ENCODE measurements at places on chromosomes 7 and 10.

- no peak for DNase-seq
Measured at GRCh38 chr10:33412653-33413361, 78.3 kb upstream of the NRP1 start.

GRCh38 chr10:77049146-77049545 lies 588.5 kb downstream of the KCNMA1 start:
- no peak for DNase-seq

GRCh38 chr7:42407833-42408232 lies 170.8 kb upstream of the GLI3 start:
- no peak for DNase-seq

DNA sequence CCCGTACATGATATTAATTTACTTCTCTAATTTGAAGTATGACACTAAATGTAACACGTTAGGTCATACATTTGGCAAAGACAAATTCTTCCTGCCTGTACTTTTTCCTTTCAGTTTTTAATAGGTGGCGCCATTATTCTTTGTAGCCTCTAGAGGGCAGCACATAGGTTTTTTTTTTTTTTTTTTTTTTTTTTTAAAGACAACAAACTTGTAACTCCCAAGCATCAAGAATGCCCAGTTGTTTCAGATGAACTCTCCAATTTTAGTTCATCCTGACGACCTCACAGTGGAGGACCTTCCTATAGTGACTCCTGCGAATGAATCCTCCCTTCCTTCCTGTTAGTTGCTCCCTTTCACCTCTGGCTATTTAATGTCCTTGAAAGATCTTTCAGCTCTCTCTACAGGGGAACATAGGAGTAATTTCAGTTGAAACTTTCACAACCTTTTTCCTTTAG lies 139.3 kb upstream of the HDAC9 start:
- no peak for DNase-seq

GRCh38 chr10:1366811-1367425 lies 310.7 kb downstream of the WDR37 start:
- no peak for DNase-seq

DNA sequence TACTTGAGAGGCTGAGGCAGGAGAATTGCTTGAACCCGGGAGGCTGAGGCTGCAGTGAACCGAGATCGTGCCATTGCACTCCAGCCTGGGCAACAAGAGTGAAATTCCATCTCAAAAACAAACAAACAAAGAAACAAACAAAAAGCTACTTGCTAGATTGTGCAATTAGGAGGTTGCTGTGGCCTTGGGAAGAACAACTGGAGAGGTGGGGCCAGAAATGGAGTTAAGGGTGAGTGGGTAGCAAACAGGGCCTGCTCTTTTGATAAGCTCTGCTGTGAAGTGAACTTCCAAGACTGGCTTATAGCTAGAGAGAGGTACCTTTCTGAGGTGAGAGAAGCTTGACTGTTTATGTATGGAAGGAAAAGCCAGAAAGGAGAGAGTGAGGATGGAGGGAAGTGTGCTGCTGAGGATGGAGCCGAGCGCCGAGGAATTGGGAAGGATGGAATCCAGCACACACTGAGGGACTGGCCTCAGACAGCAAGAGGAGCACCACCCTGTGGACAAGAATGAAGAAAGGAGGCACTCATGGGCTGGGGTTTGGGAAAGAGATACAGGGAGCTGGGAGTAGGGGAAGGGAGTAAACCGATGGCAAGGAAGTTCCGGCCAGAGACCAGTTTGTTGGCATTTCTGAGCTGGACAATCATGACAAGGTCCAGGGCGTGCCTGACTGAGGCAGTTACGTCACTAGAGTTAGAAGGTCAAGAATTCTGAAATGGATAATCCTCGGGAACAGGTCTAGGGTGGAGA lies 7.0 kb upstream of the RPEL1 start:
- no peak for DNase-seq

DNA sequence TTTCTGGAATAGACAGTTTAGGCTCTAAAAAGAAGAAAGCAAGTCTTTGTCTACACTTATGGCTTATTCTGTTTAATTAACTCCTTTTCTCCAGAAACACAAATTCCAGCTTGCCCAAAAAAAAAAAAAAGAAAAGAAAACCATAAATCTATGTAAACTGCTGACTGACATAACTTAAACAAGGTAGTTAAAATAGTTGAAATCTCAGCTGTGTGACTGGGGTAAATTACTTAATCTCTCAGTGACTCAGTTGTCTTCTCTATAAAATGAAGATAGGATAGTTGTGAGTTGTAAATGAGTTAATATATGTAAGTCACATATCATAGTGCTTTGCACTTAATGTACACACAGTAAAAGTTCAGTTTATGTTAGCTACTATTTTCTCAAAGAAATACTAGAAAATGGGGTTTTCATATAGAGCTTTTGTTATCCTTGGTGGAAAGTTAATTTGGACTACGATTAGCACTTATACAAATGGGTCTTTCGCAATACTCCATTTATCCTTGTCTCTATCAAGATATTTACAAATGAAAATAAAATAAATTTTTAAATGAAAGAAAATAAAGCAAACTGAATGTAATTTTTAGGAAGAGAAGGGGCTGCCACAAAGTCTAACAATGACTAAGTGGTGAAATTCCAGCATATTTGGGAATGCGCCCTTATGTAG lies 200.9 kb downstream of the MBL2 start:
- DNase-seq = no peak

All from stimulated activated CD8-positive, alpha-beta memory T cell treated with anti-CD3 and anti-CD28 coated beads, Interleukin-4, amount 100 ng/mL, for 1 hour (primary cell).